Thyroid gland (tissue), 4 donors: ENCODE measurements at places on chromosomes 2 and 18. TPM values are rescaled to one million over a fixed set of nuclear protein-coding genes. Genes with fewer than 3 reads are reported as not detected.
A peak's percentile ranks its signal among the peaks of the same experiment; 100 is the strongest.

- no peak overlapping the region for H3K27ac ChIP-seq
- no peak for DNase-seq
- no peak overlapping the region for H3K4me3 ChIP-seq
- no peaks in the 10 kb centered on the region for H3K4me1 ChIP-seq
- H3K27me3 ChIP-seq: no peaks in the 10 kb centered on the region
Measured at GRCh38 chr18:78793313-78794070, 186.1 kb upstream of the SALL3 start.

GRCh38 chr2:47221946-47222345 lies 66.8 kb upstream of the STPG4 start:
- no peak overlapping the region for H3K27ac ChIP-seq
- peaks cover 27% of the 10 kb centered on the region for H3K4me1 ChIP-seq
- H3K4me3 ChIP-seq: no peak overlapping the region
- DNase-seq: peak; percentile 39
- H3K27me3 ChIP-seq: no peaks in the 10 kb centered on the region

DNA sequence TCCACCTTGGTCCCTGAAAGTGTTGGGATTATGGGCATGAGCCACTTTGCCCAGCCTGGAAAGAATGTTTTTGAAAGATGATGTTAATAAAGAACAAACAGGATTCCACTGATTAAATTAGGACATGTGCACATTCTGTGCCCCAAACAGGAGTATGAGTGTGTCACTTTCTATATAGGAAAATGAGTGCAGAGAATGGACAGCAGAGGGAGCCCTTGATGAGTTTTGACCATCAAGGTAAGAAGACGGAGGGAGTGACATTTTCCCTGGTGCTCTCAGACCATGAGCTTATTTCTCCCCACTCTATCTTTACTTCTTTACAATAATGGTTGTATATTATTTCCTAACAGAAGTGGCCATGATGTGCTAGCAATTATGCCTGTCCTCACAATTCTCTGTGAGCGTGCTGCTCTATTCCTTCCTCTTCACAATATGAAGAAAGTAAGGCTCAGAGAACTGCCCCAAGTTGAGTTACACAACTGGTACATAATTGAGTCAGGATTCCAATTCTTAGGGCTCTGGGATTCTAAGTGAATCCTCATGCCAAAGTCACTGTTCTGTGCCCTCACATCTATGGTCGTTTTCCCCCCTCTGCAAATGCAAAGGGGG lies 20.6 kb downstream of the RPL37A start:
- no peaks in the 10 kb centered on the region for H3K4me1 ChIP-seq
- no peak overlapping the region for H3K4me3 ChIP-seq
- H3K27ac ChIP-seq: no peak overlapping the region
- no peaks in the 10 kb centered on the region for H3K27me3 ChIP-seq
- DNase-seq: peak; percentile 73
- no peaks in the 10 kb centered on the region for H3K36me3 ChIP-seq

- H3K4me3 ChIP-seq: no peak overlapping the region
- H3K27ac ChIP-seq: no peak overlapping the region
- no peaks in the 10 kb centered on the region for H3K27me3 ChIP-seq
- no peaks in the 10 kb centered on the region for H3K4me1 ChIP-seq
- H3K36me3 ChIP-seq: no peaks in the 10 kb centered on the region
Measured at GRCh38 chr2:148542614-148543013, 101.9 kb upstream of the EPC2 start.

- H3K36me3 ChIP-seq: no peaks in the 10 kb centered on the region
- no peak overlapping the region for H3K4me3 ChIP-seq
- no peaks in the 10 kb centered on the region for H3K27me3 ChIP-seq
- DNase-seq: no peak
- no peak overlapping the region for H3K27ac ChIP-seq
Measured at GRCh38 chr2:140337061-140337460, 1556.9 kb upstream of the NXPH2 start.

DNA sequence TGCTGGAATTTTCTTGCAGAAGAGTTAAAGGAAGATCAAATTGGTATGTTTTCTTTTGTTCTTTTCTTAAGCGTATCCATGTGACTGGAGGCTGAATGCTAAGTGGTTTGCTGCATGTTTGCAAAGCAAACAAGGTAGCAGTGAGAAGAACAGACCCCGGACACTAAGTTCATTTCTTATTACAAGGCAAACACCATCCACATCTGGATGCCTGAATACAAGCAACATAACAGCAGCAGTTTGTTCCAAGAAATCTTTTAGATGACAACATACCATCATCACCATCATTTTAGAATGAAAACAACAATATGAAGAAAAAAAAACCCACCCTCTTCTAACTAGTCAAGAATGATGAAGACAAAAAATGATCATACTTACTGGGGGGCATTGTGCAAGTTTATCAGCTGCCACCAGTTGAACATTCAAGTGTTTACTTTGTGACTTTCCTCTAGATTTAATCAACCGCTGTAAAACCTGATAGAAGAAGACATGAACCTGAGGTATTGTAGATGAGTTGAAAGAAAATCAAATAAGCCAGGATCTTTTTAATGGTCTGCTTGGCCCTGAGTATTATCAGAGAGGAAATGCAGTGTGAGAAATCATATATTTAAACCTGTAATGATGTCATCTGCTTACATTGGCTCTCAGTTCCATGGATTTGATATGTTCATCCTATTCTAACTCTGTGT lies 25.0 kb upstream of the ARL5A start:
- H3K27me3 ChIP-seq: no peaks in the 10 kb centered on the region
- H3K27ac ChIP-seq: no peak overlapping the region
- H3K4me3 ChIP-seq: no peak overlapping the region
- H3K36me3 ChIP-seq: no peaks in the 10 kb centered on the region
- H3K4me1 ChIP-seq: peaks cover 25% of the 10 kb centered on the region

DNA sequence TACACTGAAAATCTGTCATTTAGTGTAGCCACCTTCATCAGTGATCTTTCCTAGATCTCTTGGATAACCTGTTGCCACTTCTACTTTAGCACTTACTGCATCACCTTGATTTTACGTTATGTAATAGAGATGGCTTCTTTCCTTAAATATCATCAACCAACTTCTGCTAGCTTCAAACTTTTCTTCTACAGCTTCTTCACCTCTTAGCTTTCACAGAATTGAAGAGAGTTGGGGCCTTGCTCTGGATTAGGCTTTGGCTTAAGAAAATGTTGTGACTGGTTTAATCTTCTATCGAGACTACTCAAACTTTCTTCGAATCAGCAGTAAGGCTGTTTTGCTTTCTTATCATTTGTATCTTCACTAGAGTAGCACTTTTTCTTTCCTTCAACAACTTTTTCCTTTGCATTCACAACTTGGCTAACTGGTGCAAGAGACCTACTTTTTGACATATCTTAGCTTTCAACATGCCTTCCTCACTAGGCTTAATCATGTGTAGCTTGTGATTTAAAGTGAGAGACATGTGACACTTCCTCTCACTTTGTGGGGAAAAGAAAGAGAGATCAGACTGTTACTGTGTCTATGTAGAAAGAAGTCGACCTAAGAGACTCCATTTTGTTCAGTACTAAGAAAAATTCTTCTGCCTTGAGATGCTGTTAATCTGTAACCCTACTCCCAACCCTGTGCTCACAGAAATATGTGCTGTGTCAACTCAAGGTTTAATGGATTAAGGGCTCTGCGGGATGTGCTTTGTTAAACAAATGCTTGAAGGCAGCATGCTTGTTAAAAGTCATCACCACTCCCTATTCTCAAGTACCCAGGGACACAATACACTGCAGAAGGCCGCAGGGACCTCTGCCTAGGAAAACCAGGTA lies 99.6 kb downstream of the ATL2 start:
- H3K36me3 ChIP-seq: no peaks in the 10 kb centered on the region
- no peaks in the 10 kb centered on the region for H3K27me3 ChIP-seq
- DNase-seq: no peak
- no peak overlapping the region for H3K4me3 ChIP-seq
- H3K27ac ChIP-seq: no peak overlapping the region

DNA sequence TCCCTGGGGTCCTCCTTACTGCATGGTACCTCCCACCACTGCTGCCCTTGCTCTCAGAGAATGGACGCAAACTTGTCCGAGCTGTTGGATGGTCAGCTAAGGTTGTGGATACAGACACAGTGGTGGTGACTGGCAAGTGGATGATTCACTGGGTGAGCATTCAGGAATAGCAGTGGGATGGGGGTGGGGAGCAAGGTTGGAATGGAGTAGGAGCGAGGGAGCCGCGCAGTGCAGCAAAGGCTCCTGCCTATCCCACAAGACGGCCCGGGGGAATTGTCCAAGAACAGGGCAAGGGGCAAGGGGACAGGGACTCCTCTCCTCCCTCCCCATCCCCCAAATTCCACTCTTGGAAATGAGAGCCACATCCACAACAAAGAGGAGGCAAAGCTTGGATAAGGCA lies 102.2 kb downstream of the PIEZO2 start:
- no peak overlapping the region for H3K4me3 ChIP-seq
- DNase-seq: no peak
- H3K27me3 ChIP-seq: no peaks in the 10 kb centered on the region
- H3K36me3 ChIP-seq: no peaks in the 10 kb centered on the region

DNA sequence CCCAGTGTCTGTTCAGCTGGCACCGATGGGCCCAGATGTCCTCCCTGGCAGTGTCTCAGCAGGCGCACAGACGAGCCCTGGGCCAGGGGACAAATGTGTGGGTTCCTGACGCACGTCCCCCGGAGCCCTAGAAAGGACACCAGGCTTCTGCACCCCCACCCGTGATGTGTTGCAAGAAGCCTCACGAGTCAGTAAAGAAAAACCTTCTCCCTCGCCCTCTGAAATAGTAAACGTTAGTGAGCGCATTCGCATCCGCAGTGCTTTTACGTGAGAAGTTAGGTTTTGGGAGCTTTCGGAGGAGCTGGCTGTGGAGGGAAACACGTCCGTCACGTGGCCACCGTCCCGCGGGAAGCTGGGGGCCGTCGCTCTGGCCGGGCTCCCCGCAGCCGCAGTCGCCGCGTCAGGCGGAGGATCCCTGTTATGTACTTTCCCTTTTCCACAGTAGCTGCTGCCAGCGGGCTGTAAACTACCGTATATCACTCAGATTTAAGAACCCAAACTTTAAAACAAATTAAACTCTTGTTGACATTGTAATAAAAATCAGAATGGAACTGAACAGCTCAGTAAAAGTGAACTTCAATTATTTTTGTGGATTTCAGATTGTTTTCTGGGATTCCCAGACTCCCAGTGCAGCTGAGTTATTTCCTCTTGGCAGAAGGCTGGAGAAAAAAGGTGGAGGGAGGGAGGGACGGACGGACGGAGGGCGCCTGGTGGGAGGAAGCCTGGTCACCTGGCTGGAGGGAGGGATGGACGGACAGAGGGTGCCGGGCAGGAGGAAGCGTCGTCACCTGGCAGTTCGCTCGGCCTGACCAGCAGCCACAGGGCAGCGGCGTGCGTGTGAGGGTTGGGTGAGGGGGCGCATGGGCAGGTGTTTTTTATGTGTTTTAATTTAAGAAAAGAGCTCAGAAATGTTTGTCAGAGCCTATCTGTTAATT lies 112.1 kb downstream of the NFATC1 start:
- peak overlapping the region; percentile 82 for H3K27ac ChIP-seq
- no peaks in the 10 kb centered on the region for H3K36me3 ChIP-seq
- H3K4me1 ChIP-seq: peaks cover 18% of the 10 kb centered on the region
- DNase-seq: peak; percentile 50

DNA sequence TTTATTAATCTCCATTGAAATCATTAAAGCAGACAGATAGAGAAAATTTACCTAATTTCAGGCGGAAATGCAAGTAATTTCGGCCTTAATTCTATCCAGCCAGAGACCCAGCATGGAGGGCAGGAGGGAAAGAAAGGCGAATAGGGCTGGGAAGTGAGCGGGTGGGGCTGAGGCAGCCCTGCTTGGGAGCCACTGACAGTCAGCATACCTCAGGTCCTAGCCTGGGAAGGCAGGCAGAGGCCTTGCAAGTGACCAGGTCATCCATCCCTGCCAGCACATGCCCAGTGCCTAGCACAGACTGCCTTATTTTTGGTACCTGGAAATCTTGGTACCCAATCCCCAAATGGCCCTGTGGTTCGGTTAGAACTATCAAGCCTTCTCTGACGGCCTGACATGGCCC lies 1.5 kb downstream of the GDF7 start:
- H3K4me3 ChIP-seq: no peak overlapping the region
- H3K27me3 ChIP-seq: peaks cover 55% of the 10 kb centered on the region
- DNase-seq: no peak
- peaks cover 20% of the 10 kb centered on the region for H3K4me1 ChIP-seq
- no peak overlapping the region for H3K27ac ChIP-seq
- H3K36me3 ChIP-seq: no peaks in the 10 kb centered on the region

- no peak for DNase-seq
- H3K27ac ChIP-seq: no peak overlapping the region
- no peaks in the 10 kb centered on the region for H3K27me3 ChIP-seq
- no peaks in the 10 kb centered on the region for H3K36me3 ChIP-seq
- no peaks in the 10 kb centered on the region for H3K4me1 ChIP-seq
- no peak overlapping the region for H3K4me3 ChIP-seq
Measured at GRCh38 chr18:30500240-30500945, 542.1 kb downstream of the DSC3 start.

GRCh38 chr2:125681576-125681975 lies 974.4 kb upstream of the GYPC start:
- H3K4me1 ChIP-seq: no peaks in the 10 kb centered on the region
- H3K27me3 ChIP-seq: no peaks in the 10 kb centered on the region
- no peaks in the 10 kb centered on the region for H3K36me3 ChIP-seq
- H3K4me3 ChIP-seq: no peak overlapping the region
- no peak overlapping the region for H3K27ac ChIP-seq

- no peaks in the 10 kb centered on the region for H3K4me1 ChIP-seq
- H3K27ac ChIP-seq: no peak overlapping the region
- no peaks in the 10 kb centered on the region for H3K27me3 ChIP-seq
Measured at GRCh38 chr2:7594211-7594610, 677.0 kb downstream of the RNF144A start.

- H3K27me3 ChIP-seq: no peaks in the 10 kb centered on the region
- DNase-seq: no peak
- no peak overlapping the region for H3K4me3 ChIP-seq
- H3K4me1 ChIP-seq: peaks cover 8% of the 10 kb centered on the region
Measured at GRCh38 chr2:197713271-197713670, 8.1 kb downstream of the MARS2 start.

Gene ROCK2
- total RNA-seq: 39.7 TPM

Gene RND3
- 13.7 TPM for total RNA-seq

Gene IHH
- total RNA-seq: not detected

Gene ACMSD
- not detected for total RNA-seq

Gene CFC1
- total RNA-seq: not detected

Gene NRBP1
- 45.2 TPM for total RNA-seq

Gene MEP1B
- not detected for total RNA-seq

Gene POTEE
- 0.11 TPM for total RNA-seq
